ENCODE measurements at places on chromosomes 2 and 18.
A peak's percentile ranks its signal among the peaks of the same experiment; 100 is the strongest.

DNA sequence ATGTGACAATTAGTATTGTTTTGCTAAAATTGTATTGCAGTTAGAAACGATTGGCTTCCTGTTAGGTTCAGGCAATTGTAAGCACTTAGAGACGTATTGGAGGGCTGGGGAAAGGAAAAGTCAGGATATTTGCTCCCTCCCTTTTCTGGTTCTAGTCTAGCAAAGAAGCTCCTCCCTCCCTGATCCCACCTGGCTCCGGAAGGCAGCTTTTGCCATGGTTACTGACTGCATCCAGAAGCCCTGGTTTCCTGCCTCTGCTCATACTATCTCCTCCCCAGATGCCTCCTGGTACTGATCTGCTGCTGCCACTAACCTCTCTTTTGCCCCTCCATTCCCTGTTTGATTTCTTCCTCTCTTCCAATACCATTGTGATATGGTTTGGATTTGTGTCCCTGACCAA lies 275.9 kb downstream of the MREG start:
- no peak for DNase-seq

DNA sequence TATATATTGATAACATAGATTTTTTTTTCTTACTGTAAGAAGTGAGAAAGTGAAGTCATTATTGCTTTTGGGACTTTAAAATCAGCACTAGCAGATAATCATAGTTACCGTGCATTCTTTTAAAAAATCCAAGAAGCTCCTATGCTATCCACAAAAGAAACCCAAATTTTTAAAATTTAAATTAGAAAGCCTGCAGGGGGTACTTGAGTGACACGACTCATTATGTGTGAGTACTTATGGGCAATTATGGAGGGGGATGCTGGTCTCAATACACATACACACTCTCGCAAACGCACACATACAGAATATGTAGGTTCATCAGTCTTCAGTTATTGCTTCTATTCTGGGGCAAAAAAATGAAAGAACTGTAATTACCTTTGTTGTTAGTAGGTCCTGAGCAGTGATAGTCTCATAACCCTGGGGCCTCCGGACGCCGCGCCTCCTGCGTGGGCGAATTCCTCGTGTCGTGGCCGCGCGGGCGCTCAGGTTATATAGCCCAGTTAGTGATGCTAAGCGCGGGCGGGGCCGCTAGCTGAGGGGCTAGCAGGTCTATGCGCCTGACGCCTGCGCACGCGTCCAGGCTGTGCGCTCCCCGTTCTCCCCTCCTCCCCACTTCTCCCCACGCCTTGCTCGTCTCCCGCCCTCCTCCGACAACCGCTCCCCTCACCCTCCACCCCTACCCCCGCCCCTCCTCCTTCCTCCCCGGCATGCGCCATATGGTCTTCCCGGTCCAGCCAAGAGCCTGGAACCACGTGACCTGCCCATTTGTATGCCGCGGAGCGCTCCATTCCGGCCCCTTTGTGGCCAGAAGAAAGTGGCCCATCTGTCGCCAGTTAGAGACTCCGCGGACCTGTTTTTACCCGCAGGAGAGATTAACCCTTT lies at the start of gene NEUROD1:
NEUROD1 (minus strand) TSS at position 463 of the 882 bp plus-strand sequence. CDS start 1,657 bp downstream, outside the sequence.
- DNase-seq = peak; percentile 6

- DNase-seq = no peak
Measured at GRCh38 chr2:117859924-117860647, 45.6 kb downstream of the DDX18 start.

DNA sequence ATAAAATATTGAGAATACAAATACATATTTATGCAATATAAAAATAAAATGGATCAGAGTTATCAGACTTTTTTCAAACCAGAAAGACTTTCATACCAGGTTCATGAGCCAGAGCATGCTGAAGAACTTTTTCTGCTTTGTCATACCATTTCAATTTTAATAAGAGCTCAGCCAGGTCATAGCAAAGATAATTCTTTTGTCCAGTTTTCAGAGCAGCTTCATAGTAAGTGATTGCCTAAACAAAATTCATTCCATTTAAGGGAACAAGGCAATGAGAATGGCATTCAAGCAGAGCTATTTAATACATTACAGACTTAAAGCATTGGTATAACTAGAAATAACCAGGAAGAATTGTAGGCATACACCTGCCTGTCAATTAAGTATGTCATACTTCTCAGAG lies 42.3 kb downstream of the TTC21B start:
- peak; percentile 16 for DNase-seq

- no peak for DNase-seq
Measured at GRCh38 chr18:31677592-31677991, 6.8 kb downstream of the B4GALT6 start.

- DNase-seq = no peak
Measured at GRCh38 chr2:28454016-28454930, 41.6 kb upstream of the PLB1 start.

DNA sequence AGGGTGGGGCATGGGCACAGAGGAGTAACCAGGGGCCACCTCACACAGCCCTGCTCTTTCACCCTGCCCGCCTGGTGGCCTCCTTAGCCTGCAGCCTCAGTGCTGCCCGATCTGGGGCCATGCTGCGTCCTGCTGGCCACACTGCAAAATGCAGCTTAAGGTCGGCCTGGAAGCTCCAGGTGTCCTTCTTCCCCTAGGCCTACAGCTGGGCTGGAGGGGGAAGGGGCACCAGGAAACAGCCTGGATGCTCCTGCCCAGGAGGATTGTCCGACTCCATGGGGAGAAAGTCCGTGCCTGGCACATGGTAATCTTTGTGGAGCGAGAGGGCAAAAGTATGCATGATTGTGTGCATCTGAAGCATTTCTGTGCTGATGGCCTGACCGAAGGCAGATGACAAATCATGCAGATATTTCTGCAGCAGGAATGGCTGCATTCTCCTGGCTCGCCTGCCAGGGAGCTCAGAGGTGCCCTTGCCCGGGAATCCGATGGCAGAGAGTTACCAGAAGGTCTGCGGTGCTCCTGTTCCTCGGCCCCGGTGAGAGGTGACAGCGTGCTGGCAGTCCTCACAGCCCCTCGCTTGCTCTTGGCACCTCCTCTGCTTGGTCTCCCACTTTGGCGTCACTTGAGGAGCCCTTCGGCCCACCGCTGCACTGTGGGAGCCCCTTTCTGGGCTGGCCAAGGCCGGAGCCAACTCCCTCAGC lies 12.8 kb upstream of the ALPP start:
- peak; percentile 56 for DNase-seq

DNA sequence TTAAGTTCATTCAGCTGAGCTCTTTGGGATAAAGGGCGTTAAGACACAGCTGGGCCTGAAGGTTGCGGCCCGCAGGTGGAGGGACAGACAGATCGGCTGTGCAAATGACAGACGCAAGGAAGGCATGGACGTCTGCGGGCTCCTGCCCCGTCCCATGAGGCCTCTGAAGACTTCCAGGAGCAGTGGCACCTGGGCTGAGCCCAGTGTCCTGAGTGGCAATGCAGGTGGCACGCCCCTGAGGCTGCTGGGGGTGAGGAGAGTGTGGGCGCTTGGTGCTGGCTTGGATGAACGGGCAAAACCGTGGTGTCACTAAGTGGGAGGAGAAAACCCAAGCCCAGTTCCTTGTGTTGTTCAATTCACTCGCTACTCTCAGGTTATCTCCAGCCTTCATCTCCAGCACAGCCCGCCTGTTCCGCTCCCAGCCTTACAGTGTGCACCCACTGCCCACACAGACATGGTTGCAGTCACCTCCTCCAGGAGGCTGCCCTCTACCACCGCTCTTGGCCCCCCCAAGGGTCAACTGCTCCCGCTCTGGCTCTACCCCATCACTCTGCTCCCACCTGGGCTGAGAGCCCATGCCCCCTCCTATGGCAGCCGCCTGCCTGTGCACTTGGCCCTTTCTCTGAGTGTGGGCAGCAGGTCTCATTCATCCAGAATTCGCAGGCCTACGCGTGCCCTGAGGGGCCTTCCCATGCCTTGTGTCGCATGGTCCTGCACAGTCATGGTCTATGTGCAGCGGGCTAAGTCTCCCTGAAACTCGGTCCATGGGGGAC lies 50.3 kb downstream of the PTGR3 start:
- no peak for DNase-seq

- DNase-seq = no peak
Measured at GRCh38 chr2:227774895-227775842, 29.5 kb downstream of the SCYGR8 start.

DNA sequence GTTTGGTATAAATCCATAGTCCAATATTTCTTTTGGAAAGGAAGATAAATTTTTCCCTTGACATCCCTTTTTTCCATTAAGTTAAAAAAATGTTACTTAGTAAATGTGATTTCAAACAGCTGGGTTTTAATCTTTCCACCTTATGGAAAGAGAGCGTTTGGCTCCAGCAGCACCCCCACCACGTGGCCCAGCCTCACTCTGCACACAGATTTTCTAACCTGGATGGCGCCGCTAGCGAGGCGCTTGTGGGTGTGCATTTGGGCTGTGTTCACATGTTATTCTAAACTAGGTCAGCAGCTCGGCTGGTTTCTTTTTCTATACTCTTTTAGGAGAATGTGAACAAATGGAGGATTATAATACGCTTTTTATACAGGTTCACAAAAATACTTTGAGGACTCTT lies 218.0 kb downstream of the LDLRAD4 start:
- DNase-seq = no peak

Measured in fibroblast of lung (primary cell).